Heart right ventricle (tissue), 16 donors: ENCODE measurements at places on chromosomes 13 and 19.

DNA sequence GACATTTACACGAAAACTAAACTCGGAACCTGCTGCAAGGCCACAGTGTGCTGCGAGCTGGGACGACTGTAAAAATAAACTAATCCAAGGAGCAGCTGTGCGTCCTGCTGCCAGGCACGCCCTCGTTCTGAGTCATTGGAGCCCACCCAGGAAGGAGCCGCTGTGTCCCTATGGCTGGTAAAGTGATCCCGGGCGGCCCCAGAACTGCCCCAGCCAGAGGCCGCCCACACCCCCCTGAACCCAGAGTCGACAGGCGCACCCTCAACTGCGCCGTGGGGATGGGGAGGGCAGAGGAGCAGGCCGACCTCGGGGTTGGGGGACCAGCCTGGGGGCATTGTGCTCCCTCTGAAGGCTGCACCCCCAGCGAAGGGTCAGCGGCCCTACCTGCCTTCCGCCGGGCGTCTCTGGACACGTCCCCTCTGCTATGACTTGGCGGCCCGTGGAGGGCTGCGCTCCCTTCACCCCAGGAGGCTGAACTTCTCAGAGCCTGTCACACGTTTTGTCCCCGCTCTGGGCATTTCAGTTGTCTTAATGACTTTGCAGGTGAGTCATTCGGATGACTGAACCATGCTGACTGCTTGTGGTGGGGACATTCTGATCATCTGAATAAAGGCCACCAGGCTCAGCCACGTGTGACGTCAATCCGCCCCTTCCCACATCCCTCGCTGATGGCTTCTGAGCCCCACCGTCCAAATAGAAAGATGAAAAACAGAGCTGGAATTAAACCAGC, 42.7 kb downstream of the ADPRHL1 start:
- no peak for DNase-seq

GRCh38 chr19:28297586-28298157, 915.3 kb downstream of the UQCRFS1 start:
- DNase-seq: no peak

GRCh38 chr13:114143806-114144605, 11.6 kb upstream of the RASA3 start:
- DNase-seq: no peak

DNA sequence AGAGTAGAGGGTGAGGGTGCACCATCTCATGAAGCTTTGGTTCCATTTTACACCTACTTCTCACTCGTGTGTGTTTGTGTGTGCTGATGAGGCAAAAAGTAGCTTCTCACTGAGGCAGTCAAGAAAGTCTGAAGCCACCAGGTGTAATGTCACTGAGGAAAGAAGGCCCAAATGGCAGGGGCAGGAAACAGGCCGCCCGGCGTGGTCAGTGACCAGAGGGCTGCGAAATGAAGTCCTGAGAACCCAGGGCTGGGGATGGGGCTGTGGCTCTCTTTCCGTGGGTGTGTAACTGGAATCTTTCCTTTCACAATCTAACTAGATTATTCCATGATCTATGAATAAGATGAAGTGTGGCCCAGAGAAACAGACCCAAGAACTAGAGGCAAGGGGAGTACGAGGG, 25.5 kb upstream of the TFDP1 start:
- DNase-seq: no peak

DNA sequence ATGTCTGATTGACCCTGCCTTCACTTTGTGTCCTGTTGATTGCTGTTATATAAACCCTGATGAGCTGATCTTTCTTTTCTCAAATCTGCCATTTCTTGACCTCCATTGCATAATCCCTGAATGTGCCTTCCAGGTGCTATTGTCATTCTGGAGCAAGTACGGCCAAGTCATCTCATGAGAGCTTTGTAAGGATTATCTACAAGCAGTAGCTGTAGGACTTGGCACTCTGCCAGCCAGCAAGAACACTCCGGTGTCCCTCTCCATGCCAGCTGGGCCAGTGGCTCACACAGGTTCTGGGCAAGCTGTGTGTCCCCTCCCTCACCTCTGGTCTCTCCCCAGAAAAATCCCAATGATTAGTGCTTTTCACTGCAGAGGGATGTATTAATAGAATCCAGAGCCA, 348.1 kb downstream of the FOXO1 start:
- peak; percentile 61 for DNase-seq

DNA sequence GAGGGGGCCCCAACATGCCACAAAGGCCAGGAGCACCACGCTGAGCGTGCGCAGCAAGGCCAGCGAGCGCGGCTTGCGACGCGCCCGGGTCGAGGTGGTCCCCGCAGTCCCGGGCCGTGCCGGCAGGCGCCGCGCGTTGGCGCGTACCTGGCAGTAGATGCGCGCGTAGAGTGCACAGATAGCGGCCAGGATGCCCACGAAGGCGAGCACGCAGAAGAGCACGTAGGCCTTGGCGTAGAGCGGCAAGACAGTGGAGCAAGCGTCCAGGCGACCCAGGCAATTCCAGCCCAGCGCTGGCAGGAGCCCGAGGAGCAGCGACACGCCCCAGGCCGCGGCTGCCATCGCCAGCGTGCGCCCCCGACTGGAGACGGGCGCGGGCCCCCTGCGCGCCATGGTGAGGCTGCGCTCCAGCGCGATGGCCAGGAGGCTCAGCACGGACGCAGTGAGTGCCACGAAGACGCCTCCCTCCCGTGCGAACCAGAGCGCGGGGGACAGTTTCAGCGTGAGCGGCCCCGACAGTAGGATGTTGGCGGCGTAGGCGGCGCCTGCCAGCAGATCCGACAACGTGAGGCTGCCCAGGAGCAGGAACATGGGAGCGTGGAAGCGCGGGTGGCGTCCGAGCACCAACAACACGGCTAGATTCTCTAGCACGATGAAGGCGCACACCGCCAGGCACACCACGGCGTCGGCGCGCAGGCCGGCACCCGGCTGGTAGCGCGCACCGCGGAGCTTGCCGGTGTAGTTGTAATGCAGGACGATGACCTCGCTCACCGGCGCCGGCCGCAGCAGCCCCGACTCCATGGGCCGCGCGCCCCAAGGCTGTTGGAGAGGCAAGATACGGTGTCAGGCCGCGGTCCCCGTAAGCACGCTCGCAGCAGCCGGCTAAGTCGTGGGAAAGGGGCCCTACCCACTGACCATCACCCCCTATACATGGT, 2.8 kb downstream of the S1PR5 start:
- no peak for DNase-seq

DNA sequence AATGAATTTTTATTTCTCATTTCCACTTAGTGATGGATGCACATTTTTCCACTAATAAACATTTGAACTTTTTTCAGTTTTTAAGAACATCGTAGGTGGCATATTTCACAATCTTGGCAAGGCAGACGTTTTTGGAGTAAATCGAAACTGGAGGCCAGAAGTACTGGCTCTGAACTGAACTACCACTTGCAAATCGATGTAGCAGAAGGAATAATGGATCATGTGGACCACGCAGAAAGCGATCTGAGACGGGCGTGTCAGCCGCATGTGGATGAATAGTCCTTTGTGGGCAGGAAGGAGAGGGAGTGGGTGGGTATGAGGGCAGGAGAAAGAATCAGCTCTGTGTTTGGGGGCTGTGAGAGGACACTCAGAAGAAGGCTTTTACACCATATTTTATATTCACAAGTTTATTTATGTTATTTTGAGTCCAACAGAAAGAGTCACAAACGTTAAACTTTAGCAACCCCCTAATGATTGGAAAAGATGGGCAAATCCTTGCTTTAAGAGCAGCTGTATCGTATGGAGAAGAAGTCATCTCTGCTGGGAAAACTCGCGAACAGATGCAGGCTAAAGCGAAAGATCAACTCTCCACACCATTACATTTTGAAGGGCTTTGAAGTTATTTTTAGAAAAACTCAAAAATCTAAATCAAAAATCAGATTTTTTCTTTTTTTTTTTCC, 90.5 kb downstream of the COL4A2 start:
- DNase-seq: no peak

DNA sequence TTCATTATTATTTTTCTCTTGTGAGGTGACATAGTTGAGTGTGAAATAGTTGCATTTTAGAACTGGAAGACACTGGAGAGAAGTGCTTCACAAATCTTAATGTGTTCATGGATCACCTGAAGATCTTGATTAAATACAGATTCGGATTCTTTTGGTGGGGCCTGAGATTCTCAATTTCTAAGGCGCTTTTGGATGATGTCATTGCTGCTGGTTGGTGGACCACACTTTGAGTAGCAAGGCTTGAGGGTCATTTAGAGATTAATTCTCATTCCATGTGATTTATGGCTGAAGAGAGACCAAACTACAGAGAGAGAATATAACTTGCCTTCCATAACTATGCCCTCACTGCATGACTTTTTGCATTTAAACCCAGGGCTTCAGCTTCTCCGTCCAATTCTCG, 27.2 kb downstream of the CEACAM8 start:
- no peak for DNase-seq

GRCh38 chr19:20472854-20473253, 92.7 kb downstream of the ZNF737 start:
- no peak for DNase-seq

DNA sequence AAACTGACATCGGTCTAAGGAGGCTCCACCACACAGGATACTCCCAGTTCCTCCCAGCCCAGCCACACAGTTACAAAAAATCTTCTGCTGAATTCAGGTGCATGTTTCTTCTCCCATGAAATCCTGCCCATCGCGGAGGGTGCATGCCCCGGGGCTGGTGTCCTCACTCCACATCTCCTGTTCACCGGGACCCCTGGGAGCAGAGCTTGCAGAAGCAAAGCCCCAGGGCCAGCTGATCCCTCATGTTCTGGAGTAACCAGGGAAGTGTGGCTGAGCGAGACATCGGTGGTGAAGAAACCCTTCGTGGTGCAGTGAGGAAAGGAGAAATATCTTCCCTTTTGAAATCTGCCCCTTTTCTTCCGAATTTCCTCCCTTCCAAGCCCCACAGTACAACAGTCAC, 904 bp upstream of the SIGLEC9 start:
- no peak for DNase-seq

DNA sequence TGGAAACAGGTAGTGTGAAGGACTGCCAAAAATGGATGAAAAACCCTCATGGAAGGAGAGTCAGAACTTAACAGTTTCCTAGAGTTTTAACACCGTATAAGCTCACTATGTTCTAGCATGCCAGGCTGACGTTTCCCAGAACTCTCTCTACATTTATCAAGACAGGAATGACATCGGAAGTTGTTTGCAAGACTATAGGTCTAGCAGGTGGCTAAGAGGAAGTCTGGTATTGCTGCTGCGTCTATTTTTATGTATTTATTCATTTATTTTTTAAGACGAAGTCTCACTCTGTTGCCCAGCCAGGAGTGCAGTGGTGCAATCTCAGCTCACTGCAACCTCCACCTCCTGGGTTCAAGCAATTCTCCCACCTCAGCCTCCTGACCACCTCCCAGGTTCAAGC, 20.5 kb upstream of the ARL11 start:
- DNase-seq: no peak

DNA sequence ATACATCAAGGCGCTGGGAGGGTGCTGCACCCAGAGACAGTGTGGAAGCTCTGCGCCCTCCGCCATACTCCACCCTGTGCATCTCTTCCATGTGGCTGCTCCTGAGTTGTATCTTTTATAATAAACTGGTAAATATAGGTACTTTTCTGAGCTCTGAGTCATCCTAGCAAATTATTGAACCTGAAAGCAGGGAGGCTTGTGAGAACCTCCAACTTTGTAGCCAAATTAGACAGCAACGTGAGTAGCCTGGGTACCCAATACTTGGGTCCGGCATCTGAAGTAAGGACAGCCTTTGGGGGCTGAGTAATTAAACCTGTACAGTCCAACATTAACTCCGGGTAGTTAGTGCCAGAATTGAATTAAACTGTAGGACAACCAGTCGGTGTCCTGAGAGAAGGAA, 57.4 kb downstream of the RUBCNL start:
- DNase-seq: no peak

DNA sequence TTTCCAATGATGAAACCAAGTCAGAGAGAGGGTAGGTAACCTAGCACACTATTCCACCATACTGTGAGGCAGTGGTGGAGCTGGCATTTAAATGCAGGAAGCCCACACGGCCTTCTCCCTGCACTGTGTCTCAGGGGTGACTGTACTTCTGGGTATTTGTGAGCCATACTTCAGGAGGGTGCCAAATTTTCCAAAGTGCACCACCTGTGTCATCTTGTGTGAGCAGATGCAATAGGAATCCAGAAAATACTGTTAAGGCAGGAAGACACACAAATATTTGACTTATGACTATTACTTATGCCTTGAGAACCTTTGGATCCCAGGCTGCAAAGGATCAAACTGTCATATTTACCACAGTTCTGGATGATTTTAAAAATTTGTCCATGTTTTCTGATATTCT, 17.3 kb downstream of the ZNF229 start:
- no peak for DNase-seq

- DNase-seq: peak; percentile 36
Observed at GRCh38 chr19:34254698-34255432, 511 bp downstream of the GARRE1 start.

DNA sequence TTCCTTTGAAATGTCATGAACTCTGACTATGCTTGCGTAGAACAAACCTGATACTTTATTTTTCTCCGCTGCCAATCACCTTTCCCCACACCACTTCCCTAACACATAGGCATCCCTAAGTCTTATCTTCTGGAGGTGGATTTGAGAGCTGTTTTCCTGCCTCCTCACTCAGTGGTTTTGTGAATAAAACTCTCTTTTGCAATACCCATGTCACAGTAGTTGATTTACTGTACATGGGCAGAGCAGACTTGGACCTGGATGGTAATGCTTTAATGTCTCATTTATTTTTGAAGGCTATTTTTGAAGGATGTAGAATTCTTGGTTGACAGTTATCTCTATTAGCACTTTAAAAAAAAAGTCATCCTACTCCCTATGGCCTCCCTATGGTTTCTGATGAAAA, 881.8 kb downstream of the SLITRK5 start:
- no peak for DNase-seq

GRCh38 chr19:23817519-23817918, 58.8 kb upstream of the ZNF681 start:
- peak; percentile 21 for DNase-seq

DNA sequence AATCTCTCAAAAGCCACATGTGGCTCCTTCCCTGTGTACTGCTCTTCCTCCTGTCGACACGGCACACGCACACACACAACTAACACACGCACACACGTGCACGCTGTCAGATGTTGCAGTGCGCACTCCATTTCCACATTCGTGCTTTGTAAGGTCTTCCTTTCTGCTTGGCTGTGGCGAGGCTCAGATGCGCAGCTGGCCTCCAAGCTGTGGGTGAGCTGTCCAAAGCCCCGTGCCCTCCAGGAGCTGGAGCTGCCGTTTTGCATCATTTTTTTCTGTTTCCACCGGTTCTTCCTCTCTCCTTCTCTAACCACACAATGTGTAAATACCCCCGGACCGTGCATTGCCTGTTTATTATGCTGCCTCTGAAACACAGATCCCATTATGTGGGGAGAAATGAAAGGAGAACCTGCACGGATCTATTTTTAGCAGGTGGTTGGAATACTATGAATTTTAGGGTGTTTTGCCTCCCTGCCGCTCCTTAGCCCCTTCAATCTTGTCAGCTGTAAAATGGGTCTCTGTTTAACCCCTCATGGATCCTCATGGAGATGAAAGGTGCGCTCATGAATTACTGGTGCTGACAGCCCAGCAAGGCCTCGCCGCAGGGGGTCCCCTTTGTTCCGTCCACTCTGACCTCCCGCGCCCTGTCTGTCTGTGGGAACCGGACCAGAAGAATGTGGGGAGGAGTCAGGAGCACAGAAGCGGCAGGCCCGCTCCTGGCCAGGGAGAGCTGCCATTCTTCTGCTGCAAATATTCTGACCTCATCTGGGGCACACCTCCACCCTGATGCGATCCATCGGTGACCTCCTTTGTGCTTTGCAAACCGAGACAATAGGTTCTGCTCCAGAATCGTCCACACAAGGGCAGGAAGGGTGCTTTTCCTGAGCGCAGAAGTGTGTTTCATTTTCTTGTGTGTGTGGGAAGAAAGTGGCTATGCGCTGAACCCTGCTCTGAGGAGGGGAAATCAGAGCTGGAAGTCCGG, 137.7 kb downstream of the SOX1 start:
- peak; percentile 32 for DNase-seq
